ENCODE measurements at places on chromosomes 4 and X.

DNA sequence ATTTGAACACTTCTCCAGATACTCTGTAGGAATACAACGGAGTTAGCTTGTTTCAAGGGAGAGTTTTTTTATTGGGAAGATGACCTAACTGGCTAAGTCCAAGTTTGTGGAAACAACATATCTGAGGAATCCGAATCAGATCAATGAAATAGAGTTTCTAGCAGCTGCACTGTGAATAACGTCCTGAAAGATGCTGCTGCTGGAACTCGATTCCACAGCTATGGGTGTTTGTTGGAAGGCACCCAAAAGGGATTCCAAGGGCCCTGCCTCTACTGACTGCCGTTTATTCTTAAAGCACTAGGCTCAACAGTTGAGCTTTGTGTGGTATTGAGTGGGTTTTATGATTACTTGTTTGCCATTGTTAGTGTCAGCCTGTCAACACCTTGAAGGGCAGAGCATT, 6.6 kb upstream of the GBA3 start:
- no peak for DNase-seq

DNA sequence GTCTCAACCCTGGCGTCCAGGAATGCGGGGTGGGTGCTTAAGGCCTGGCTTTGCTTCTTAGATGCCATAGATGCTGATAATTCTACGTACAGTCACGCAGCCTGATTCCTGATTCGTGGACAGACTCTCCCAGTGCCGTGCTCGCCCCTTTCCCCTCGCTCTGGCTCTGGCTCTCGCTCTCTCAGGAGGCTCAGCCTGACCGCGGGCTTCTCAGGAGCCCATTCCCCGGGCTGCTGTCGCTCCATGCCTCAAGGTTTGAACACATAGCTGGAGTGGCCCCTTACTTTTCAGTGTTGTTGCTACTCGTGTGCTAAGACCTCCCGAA, 59.2 kb upstream of the ZC4H2 start:
- DNase-seq = no peak

DNA sequence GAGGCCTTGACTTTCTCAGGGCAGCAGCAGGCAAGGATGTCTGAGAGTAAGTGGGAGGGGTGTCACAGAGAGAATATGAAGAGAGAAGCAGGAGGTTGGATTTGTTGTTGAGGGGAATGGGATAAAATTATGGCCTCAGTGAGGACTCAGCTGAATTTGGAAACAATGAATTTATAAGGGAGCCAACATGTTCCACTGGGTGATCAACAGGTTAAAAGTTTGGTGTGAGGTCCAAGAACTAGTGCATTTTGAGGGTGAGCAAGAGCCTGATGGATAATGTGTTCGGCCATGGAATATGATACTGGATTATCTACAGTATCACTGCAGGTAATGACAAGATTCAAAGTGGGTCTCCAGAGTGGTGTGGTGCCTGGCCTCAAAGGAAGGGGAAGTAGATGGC, 33.5 kb downstream of the LIMCH1 start:
- no peak for DNase-seq

- no peak for DNase-seq
Measured at GRCh38 chr4:38004887-38005286, 44.7 kb downstream of the PTTG2 start.

DNA sequence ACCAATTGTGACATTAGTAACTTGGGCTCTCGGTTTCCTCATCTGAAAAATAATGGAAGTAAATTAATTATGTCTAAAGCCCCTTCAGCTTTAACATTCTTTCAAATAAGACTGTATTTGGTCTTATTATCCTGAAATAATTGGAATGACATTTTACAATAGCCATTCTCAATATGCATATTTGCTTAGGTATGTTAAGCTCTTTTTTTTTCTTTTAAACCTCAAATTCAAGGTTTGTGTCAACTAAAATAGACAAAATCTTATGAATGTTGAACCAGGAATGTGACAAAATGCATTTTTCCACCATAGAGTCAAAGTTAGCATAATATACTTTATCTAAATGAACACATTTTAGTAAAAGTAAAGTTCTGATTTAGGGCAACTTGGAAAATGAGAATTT, 34.4 kb upstream of the TET2 start:
- no peak for DNase-seq

- DNase-seq = no peak
Measured at GRCh38 chrX:2371026-2371711, 129.6 kb downstream of the DHRSX start.

DNA sequence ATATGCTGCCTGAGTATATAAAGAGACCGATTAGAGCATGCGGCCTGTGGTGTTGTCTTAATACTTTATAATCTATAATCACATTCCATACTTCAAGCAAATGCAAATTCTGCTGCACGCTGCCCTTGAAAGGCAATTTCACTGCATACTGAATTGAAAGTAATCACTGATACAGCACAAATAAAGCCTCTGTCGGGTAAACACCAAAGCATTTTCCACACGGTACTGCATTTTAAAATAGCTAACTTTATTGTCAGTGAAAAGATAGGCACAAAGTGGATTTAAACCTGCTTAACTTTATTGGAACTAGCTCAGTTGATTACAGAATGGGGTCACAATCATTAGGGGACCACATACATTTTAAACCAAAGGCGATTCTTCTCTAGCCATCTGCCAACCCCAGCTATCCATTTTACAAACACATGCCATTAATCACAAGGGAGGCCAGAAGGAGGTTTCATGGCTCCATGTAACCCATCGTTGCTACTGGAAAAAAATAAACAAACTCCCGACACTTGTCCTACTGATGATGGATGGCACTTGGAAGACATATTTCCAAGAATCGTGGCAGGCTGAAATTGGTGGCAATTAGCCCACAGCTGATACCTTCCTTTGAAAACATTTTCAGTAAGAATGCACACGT, 65.9 kb downstream of the AMOT start:
- DNase-seq = no peak

GRCh38 chr4:100722866-100723459, 205.1 kb upstream of the EMCN start:
- DNase-seq = no peak

GRCh38 chr4:128986019-128986418, 107.3 kb downstream of the SCLT1 start:
- DNase-seq = no peak

DNA sequence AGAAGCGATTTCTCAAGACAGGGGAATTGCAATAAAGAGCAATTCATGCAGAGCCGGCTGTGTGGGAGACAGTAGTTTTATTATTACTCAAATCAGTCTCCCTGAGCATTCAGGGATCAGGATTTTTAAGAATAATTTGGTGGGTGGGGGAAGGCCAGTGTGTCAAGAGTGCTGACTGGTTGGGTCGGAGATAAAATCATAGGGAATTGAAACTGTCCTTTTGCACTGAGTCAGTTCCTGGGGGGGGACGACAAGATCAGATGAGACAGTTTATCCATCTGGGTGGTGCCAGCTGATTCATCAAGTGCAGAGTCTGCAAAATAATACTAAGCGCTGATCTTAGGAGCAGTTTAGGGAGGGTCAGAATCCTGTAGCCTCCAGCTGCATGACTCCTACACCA, 502.4 kb downstream of the NLGN4X start:
- DNase-seq = no peak

DNA sequence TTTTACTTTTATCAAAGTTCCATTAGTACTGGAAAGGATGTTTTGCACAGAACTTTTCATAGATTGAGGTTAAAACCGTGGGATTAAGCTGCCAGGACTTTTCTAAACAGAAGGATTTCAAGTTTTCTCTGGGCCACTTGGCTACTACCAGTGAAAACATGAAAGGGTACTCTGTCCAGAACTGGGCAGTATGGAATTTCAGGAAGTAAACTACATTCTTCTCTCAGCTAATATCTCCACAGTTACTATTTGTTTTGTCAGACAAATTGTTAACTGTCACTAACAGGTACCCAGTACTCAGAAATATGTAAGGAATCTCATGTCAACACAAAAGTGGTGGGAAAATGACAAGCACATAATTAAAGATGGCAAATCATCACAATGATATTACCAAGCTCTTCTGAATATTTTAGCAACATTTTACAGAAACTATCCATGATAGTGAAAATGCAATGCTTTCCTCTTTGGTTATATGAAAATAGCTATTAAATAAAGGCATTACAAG, 454.4 kb downstream of the C4orf33 start:
- DNase-seq = no peak

- DNase-seq = no peak
Measured at GRCh38 chrX:132744470-132744869, 214.0 kb downstream of the HS6ST2 start.

- DNase-seq = no peak
Measured at GRCh38 chr4:77501851-77502250, 103.8 kb upstream of the CXCL13 start.

DNA sequence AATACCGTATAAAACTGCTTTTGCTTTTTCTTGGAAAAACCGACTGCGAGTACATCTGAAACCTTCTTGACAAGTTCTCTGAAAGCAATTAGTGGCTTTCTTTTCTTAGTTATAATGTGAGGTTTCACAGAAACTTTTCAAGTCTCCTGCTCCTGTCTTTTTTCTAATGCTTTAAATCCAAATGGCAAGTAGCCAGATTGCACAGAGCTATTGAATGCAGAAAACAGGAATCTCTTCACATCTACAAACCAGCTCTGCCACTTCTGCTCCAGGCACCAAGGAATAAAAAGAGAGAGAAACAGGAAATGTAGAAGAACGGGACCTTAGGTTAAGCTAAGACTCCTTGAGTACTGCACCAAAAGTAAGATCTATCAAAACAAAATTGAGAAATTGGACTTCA, 267.3 kb upstream of the TET2 start:
- DNase-seq = no peak

- no peak for DNase-seq
Measured at GRCh38 chrX:72470532-72471223, 102.0 kb downstream of the HDAC8 start.

DNA sequence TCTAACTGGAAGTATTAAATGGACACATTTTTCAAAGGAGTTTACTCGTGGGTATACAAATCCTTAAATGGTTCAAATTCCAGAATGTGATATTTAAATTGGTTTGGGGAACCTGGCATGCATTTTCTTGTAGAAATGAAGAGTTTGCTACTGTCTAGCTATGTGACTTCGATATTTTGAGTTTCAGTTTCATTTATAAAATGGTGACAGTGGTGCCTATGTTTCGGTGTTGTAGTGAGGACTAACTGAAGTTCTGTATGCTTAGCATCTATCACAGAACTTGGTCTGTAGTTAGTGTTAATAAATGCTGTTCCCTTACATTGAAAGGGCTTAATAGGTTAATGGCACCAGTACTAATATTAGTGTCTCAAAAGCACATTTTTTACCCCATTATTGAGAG, 29.4 kb downstream of the TRPC5 start:
- no peak for DNase-seq

DNA sequence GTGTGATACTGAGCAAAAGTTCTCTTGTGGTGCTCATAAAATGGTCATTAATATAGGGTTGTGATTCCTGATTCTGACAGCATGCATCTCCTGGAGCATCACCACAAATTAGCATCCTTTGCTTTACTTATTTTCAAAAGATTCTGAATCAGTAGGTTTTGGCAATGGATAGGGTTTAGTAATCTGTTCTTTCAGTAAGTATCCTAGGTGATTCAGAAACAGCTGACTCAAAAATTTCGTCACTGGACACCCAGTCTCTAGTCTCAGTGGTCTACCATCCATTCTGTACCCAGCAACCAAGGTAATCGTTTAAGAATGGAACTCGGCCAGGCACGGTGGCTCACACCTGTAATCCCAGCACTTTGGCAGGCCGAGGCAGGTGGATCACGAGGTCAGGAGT, 4.1 kb downstream of the CBLL2 start:
- no peak for DNase-seq

Measured in GM12878 (cell line).